ENCODE measurements at places on chromosomes 13 and 19. TPM values are rescaled to one million over a fixed set of nuclear protein-coding genes. Genes with fewer than 3 reads are reported as not detected.

DNA sequence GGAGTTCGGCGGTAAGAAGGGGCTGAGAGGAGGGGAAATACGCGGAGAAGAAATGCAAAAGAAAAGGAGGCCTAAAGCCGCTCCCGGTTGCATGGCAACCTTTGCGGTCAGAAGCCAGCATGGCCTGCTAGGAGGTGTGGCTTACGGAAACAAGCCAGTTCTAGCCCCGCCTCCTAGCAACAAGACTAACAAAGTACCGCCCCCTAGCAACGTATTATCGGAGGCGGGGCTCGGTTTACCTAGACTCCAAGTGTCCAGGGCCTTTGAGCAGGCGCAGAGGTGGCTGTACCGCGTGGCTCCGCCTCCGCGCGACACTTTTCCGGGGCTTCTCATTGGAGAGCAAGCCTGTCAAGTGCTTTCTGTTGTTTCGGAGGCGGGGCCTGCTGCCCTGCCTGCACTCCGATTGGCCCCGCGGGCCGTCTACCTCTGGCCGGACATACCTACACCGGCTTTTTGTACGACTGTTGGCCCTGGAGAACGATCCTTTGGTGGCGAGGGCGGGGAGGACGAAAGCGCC is 339 bp upstream of the CYTH2 start:
- peak; percentile 100 for DNase-seq

DNA sequence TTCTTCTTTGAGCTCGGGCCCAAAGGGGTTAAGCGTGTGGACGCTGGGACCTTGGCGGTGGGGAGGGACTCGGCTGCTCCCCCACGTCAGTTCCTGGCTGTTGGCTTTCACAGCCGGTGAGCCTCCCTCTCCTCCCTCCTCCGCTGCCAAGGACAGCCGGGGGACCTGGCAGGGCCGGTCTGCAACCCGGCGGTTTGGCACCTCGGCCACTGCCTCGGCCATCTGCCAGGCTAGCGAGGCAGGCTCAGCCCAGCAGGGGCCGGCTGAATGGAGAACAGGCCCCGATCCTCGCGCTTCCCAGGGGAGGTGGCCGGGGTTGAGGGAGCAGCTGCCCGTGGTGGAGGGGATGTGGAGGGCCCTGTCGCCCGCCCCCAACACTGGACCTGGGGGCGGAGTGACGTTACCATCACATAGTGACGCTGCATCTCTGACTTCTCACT is 5.0 kb downstream of the TLE5 start:
- DNase-seq = peak; percentile 93

GRCh38 chr13:87078947-87079795 is 592.0 kb upstream of the SLITRK5 start:
- no peak for DNase-seq

GRCh38 chr13:34767778-34768177 is 174.3 kb upstream of the NBEA start:
- DNase-seq = no peak

- DNase-seq = no peak
These were observed 77.6 kb downstream of the TSC22D1 start for GRCh38 chr13:44498502-44498901.

DNA sequence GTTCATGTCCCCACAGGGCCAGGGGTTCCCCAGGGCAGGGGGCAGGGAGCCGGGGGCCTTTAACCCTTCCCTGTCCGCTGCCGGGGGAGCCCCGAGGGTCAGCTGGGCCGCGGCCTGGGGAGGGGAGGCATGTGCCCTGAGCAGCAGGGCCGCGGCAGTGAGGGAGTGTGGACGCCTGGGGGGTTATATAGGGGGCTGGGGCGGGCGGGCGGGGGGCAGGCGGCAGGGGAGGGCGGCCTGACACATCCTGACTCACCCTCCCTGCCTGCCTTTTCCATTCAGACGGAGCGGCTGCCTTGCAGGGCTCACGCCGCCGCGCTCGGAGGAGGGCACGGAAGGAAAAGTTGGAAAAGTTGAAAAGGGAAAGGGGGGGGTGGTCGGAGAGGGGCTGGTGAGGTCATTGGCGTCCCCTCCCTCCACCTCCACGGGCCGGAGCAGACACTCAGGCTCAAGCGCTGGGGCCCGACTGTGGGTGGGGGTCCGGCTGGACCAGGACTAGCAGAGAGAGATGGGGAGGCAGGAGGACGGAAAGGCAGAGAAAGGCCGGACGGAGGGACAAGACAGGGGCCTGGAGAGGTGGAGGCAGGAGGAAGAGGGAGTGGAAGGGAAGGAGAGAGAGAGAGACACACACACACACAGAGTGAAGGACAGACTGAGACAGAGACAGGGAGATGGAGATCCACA is at the start of gene IL11:
Gene IL11 (minus strand): TSS at position 159 of the 684 bp plus-strand sequence. CDS start 153 bp downstream, at position 6.
- no peak for DNase-seq

- DNase-seq = no peak
These were observed 18.6 kb downstream of the PHLDB3 start for GRCh38 chr19:43485951-43486350.

GRCh38 chr13:102970542-102970941 is 95.7 kb downstream of the SLC10A2 start:
- DNase-seq = no peak

DNA sequence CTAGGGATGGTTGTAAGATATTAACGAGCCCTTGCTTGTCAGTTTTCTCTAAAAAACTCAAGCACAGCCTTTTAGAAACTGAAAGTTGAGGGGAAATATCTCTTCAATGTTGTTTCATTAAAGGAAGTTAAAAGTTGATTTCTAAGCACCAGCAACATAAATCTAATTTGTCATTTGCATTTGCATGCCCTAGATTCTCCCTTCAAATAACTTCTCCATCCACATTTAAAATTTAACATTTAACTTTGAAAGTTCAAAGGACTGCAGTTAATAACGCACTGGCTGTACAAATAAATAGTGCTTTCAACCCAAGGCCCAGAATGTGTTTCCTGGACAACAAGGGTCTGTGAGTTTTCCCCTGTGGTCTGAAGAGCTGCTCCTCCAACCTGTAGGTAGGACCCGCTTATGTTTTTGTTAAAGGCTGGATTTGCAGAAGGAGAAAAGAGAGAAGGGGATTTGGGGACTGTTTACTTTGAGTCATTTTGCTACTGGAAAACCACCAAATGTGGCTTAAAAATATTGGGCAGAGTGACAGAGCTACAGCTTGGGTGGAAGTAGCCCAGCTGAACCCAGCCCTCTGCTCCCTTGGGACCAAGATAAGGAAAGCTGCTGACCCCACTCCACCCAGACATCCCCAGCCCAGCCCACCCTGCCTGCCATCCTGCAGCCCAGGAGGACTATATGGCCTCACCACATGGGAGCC is 39.8 kb downstream of the TNFRSF19 start:
- DNase-seq = no peak

GRCh38 chr13:77056382-77056781 is 29.4 kb upstream of the FBXL3 start:
- DNase-seq = no peak

GRCh38 chr19:15911599-15912235 is 13.8 kb upstream of the CYP4F2 start:
- DNase-seq = no peak

DNA sequence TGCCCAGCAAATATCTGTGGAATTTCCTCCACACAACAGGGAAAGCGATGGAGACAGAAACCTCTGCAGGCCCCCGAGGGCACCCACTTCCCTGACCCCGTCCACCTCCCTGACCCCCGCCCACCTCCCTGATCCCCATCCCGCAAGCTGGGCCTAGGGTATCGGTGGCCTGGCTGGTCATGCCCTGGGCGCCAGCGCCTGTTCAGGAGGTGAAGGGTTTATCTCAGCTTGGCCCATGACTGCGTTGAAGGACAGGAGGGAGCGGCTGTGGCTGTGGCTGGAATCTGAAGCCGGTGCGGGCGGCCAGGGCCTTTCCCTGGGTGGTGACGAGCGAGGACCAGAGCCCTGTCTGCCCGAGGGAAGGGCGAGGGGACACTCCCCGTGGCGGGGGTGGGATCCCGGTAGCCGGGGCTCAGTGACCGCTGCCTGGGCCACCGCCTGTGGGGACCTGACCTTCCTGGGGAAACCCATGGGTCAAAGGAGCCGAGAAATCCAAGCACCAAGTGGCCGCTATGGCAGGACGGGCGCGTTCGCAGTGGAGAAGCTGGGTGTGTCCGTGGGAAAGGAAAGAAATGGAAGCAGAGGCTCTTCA is 20.7 kb downstream of the GAS6 start:
- DNase-seq = no peak

GRCh38 chr13:74675182-74675581 is 541.0 kb upstream of the KLF12 start:
- DNase-seq = no peak

DNA sequence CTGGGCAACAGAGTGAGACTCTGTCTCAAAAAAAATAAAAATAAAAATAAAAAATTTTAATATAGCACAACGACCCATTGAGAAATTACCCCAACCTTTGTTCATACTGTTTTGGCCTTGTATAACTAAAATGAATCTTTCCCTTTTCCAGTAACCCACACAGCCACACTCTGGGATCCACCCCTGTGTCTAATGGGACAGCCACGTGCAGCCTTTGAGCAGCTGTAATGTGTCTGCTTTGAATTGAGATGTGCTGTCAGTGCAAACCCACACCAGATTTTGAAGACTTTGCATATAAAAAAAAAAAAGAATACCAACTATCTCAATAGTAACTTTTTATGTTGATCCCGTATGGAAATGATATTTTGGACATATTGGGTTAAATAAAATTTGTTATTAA is 112.7 kb upstream of the UBL3 start:
- DNase-seq = no peak

DNA sequence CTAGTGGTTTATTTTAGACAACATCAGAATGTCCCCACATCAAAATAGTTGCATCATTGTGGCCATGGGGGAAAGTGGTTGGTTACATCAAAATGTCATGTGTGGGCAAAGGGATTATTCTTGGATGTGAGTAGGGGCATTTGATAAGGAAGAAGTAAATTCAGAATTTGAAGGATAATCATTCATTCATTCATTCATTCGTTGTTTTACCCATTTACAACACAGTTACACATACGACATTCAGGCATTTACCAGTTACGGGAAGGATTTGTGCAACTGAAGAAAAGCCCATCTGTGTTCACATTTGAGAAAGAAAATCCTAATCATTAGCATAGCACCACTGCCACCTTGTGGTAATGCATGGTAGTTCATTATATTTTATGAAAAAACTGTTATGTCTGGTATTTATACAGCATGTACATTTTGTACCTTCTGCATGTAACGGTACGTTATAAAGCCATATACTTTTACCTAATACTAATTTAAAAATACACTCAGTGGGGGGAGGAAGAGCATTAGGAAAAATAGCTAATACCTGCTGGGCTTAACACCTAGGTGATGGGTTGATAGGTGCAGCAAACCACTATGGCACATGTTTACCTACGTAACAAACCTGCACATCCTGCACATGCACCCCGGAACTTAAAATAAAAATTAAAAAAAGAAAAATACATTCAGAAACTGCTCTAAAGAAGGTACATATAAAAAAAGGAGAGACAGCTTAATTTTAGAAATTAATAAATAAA is 62.1 kb downstream of the DGKH start:
- DNase-seq = no peak

DNA sequence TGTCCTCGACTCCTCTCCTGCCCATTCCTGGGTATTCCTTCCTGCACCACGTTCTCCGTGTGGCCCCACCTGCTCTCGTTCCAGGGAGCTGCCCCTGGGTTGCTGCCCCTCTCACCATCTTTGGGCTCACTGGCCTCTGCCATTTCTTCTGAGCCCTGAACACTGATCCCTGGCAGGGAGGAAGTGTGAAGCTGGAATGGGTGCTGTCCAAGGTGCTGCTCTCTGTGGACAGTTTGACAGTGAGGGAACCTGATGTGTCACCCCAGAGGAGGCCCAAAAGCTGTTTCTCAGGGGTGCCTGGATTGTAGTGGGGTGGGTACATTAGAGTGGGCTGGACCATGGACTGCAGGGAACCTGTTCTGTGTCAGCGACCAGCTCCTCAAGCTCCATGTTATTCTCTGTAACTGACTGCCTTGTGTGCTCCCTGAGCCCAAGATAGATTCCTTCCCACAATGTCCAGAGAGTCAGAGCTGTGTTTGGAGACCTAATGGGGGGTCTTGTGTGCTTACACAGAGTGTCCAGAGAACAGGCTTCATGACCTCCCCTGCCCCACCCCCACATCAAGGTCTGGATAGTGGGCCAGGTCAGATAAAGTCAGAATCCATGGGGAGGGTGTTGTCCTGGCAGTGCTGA is 7.2 kb upstream of the CEACAM8 start:
- DNase-seq = no peak

- no peak for DNase-seq
These were observed 5.7 kb upstream of the ZNF492 start for GRCh38 chr19:22628401-22628800.

DNA sequence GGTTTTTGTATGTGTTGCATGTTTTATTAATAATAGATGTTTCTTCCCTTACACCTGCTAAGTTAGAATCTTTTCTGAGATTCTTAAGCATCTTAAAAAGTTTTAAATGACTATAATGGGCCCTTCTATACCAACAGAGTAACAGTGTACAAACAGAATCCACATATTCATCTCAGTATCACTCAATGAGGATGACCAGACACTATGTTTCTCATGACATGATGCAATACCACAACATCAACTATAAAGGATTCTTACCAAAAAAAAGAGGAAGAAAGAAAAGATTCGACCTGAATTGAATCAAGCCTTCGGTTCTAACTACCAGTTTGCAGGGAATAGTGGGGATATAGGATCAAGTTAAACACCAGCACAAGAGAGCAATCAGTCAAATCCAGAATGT is 56.5 kb downstream of the INTS6 start:
- DNase-seq = no peak

DNA sequence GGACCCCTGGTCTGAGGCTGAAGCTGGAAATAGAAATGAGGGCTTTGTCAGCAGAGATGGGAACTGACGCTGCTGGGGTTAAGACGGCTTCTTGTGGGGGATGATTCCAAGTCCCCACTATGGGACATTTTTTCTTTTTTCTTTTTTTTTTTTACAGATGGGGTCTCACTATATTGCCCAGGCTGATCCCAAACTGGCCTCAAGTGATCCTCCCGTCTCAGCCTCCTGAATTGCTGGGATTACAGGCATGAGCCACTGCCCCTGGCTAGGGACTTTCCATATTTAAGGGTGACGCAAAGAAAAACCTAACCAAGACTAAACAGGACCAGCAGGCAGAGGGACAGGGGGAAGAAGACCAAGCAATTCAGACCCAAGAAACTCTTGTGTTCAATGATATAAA is 10.0 kb downstream of the LRFN3 start:
- DNase-seq = no peak

- no peak for DNase-seq
These were observed 6.5 kb downstream of the DOT1L start for GRCh38 chr19:2170219-2170618.

GRCh38 chr19:38003438-38004185 is 96.6 kb downstream of the SIPA1L3 start:
- no peak for DNase-seq

The ELAVL3 gene
- total RNA-seq = not detected

The NLRP11 gene
- 0.30 TPM for total RNA-seq

The SYNE4 gene
- total RNA-seq = 6.5 TPM

The ZNF426 gene
- 2.9 TPM for total RNA-seq

The JAK3 gene
- 1.2 TPM for total RNA-seq

The UHRF1 gene
- total RNA-seq = 0.45 TPM

The POGLUT2 gene
- total RNA-seq = 4.5 TPM

The FFAR1 gene
- not detected for total RNA-seq

The CEACAM16 gene
- not detected for total RNA-seq

The ETV2 gene
- total RNA-seq = 0.48 TPM

Measured in left lobe of liver (tissue), 2 donors.